Activated T-cell treated with anti-CD3 and anti-CD28 coated beads for 24 hours (primary cell): ENCODE measurements at places on chromosomes 5 and 9.

GRCh38 chr5:151405334-151406160 lies 41.9 kb upstream of the SLC36A1 start:
- no peak for DNase-seq

- DNase-seq, result no peak
These were observed 126.1 kb downstream of the SV2C start for GRCh38 chr5:76209297-76209696.

- DNase-seq, result no peak
These were observed 30.0 kb downstream of the CDC37L1 start for GRCh38 chr9:4709380-4709779.

GRCh38 chr5:35826056-35826455 lies 30.6 kb upstream of the IL7R start:
- DNase-seq, result no peak

DNA sequence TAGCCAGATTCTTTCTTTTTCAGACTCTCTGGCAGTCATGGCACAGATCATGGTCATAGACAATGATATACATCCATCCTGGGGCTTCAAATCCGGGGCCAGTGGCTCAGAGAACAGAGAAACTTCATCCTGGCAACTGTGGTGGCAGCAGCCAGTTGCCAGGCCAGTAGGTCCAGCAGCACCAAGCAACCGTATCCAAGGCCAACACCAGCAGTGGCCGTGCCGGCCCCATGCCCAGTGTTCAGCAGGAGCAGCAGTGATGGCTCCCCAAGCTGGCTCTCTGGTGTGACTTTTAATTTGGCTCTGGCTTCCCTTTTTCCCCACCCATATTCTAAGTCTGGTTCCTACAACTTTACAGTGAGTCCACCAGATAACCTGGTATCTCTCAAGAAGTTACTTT lies 300.5 kb downstream of the DEPDC1B start:
- DNase-seq, result no peak

GRCh38 chr5:133343196-133343595 lies 269.1 kb downstream of the FSTL4 start:
- no peak for DNase-seq

GRCh38 chr9:98977246-98977714 lies 33.6 kb downstream of the COL15A1 start:
- no peak for DNase-seq

DNA sequence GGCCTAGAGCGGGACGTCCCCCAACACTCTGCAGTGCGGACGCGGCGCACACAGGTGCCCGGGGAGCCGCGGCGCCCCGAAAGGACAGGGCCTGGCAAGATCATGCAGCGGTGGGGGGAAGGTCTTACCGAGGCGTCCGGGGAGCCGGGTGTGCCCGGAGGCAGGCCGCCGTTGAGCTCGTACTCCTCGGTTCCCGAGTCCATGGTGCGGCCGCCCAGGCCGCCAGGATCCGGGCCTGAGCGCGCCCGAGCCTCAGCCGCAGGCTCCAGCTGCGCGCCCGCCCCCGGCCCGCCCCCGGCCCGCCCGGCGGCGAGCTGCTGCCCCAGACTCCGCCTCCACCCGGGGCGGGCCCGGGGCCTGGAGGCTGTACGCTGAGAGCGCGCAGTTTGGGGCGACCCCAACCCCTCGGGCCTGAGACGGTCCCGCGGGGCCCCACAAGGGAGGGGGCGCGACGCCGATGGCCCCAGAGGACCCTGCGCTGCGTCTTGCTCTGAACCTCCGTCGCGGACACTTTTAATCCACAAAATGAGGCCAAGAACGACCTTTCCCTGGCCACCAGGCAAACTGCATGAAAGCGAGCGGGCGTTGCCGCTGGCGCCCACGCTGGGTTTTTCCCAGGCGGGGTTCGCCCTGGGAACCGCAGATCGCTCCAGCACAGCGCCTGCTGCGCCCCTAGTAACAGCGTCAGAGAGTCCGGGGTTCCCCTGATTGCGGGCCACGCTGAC lies at the start of gene NINJ1:
Gene NINJ1, minus strand, starts transcription at position 237 of the 725 bp plus-strand sequence. Its CDS starts 34 bp downstream, at position 203.
- DNase-seq, result peak; percentile 82

GRCh38 chr5:170266570-170267381 lies 30.8 kb downstream of the LCP2 start:
- no peak for DNase-seq

DNA sequence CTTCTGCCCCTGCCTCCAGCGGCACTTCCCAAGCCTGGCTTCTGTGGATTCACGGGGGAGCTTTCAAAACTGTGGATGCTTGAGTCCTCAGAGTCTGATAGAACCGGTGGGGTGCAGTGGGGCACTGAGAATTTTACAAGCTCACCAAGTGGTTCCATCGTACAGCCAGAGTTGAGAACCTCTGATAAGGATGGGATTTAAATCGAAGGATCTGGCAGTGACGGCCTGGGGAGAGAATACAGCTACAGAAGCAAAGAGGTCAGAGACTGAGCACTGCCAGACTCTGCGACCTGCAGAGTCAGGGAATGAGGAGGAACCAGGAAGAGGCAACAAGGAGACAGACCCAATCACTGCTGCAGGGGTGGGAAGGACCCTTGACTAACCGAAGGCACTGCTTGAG lies 124.6 kb upstream of the BOD1 start:
- no peak for DNase-seq

- DNase-seq, result no peak
These were observed 51.2 kb downstream of the USP20 start for GRCh38 chr9:129886226-129887174.

GRCh38 chr9:109203761-109204360 lies 36.8 kb upstream of the FRRS1L start:
- no peak for DNase-seq

DNA sequence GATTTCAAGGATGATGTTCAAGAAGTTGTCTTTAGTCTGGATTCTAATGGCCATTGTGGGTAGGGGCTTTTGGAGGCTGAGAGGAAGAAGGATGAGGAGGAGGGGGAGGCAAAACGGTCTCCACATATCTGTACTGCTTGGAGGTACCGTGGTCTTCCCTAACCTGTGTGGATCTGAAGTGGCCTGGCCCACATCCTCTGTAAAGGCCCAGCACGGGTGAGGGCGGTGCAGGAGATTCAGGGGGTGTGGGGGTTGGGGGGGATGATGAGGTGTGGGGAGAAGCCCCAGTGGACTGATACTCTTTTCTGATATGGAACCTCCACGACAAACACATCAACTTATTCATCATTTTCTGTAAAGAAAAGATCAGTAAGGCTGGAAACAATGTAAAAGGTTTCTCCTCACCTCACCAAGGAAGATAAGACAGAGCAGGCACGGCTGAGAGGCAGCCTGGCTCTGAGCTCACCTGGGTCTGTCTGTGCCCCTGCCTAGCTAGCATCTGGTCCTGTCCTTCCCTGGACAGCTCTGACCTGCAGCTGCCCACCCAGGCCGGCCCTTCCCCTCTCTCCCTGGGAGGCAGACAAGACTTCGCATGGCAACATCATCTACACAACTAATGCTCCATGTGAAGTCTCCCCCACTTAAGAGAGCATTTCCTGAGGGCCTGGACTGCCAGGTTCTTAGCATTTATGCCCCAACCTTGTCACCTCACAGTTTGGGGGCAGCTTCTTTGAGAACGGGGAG lies 5.6 kb upstream of the IL3 start:
- no peak for DNase-seq
